GM12892 (cell line): ENCODE measurements at places on chromosomes 2 and 18.

- no peak for DNase-seq
Measured at GRCh38 chr18:30500240-30500945, 542.1 kb downstream of the DSC3 start.

- no peak for DNase-seq
Measured at GRCh38 chr2:133885847-133886246, 317.6 kb upstream of the NCKAP5 start.

DNA sequence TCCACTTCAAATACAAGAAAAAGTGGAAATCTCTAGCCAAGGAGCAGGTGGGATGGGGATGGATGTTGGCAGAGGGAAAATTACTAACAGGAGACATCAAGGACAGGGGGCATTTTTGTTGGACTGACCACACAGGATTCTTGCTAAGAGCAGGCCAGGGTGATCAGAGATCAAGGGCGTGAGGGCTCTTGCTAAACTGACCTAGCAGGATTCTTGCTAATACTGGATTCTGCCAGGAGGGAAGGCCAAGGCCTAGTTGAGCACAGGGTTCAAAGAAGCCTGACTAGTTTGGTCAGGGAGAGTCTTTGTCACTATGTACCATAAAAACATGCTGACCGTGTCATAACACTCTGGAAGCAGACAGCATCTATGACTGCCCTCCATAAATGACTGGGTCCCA, 442.7 kb downstream of the PID1 start:
- no peak for DNase-seq

GRCh38 chr18:57576316-57576715, 10.2 kb downstream of the FECH start:
- DNase-seq = no peak

DNA sequence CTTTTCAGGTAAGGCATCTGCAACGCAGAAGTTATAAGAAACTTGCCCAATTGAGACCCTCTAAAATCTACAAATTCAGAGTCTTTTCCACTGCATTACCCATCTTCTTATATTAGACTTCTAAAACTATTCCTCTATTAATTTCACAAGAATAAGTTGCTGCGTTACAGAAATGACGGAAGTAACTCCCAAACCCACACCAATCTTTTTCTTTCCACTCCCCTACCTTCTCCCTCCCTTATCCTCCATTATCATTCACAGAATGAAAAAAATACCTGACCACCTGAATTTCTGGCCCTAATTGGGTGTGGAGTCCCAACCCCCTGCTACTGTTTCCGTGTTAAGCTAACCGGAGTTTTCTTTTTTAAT, 689 bp downstream of the RPRD1A start:
- no peak for DNase-seq

DNA sequence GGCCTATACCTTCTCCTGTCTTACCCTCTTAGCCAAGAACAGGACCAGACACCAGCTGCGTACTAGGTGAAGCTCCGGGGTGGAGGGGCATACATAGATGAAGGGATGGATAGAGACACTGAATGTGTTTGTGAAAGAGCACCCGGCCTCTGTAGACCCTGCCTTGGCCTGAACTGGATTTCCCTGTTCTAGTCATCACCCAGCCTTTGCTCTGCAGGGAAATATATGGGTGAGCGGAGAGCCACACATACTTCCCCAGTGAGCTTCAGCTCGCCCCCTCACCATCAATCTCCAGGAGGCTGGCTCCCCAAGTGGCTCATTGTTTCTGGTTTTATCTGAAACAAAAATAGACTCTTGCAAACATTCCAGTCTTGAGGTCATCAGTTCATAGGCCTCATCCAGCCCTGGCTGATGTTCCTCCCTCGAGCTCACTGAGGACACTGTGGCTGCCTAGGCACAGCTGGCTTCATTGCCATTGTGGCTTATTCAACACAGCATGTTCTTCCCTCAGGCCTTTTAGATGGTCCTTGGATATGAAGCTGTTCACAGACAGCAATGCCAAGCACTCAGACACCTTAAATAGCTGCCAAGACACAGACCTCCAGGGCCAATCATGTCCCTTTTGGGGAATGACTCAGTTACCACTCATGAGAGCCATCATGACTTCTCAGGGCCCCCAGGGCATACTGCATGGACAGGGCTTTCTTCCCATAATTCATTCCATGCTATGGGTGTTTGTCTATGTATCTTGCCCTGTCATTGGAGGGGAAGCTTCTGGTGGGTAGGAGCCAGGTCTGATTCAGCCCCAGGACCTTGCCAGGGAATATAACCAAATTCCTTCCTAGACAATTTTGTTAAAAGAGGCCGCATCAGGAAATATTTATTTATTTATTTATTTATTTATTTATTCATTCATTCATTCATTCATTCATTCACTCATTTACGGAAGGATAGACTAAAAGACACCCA, 82.4 kb downstream of the TTC32 start:
- no peak for DNase-seq

DNA sequence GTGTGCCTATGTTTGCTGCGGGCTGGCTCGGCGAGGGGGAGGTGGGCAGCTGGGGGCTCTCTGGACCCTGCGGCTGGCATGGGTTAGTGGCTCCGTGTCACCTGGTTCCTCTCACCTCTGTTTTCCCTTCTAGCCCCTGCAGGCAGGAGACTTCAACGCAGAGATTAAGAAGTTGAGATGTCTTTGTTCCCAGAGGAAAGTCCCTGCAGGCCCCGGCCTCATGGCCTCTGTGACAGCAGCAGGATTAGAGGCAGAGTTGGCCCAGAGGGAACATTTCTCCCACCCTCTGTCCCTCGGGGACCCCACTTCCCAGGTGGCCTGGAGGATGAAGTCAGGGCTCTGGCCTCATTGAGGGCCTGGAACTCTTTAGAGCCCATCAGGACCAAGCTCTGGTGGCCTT, 56.5 kb downstream of the HPCAL1 start:
- DNase-seq = no peak

DNA sequence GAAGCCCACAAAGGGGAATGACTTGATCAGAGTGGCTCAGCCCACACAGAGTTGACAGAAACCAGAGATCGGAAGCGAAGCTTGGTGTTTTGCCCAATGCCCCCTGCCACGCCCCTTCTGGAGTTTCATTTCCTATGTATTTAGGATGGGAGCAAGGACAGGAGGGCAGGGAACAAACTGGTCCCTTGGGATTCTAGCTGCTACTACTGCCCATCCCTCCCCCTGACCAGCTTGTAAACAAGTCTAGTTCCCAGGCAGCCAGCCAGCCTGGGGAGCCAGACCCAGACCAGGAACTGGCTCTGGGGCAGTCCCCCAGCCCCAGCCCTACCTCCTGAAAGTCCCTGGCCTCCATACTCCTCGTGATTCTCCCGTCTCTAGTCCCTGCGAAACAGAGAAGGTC, 8.3 kb downstream of the WNT6 start:
- no peak for DNase-seq

- no peak for DNase-seq
Measured at GRCh38 chr2:69490486-69490885, 53.3 kb upstream of the NFU1 start.

- DNase-seq = no peak
Measured at GRCh38 chr2:140376686-140377085, 1596.5 kb upstream of the NXPH2 start.

GRCh38 chr18:45821711-45822110, 3.8 kb upstream of the SIGLEC15 start:
- no peak for DNase-seq

DNA sequence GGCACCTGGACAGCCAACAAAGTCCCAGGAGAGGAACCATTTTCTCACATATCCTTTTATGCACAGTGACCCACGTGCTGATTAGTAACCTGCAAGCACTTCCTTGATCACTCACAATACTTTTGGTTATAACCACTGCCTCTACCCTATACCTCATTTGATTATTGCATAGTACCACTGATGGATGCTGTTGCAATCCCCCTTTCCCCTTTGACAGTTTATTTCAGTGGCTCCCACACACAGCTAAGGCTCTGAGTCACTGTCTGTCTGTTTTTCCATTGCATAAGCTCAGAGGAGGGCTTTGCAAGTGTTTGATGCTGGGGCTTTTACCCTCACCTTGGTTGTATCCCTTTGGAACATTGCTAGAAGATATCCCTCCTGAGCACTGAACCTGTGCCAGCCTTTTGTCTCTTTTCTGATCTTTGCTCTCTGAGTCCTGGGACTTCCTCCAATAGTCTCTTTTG, 101.7 kb upstream of the RBBP8 start:
- no peak for DNase-seq

DNA sequence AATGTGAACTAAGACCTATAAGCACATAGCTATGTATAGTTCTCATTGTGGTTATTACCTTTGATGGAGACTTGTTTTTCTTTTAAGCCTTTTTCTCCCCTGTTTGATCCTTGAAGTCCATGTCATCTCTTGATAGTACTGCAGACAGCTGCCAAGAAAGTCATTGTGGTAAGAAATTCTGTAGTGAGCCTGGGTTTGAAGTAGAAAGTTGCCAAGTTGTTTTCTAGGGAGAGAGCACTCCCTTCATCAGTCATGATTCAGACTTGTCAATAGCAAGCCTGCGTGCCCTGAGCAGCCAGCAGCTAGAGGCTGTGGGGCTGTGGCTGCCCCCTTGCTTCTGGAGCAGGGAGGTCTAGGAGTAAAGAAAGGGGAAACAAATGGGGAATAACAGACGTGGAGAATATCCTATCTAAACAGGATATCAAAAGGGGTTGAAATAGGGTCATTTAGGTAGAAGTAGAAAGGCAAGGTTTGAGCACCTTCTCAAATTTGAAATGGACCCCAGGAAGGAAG, 8.4 kb downstream of the SP5 start:
- no peak for DNase-seq

DNA sequence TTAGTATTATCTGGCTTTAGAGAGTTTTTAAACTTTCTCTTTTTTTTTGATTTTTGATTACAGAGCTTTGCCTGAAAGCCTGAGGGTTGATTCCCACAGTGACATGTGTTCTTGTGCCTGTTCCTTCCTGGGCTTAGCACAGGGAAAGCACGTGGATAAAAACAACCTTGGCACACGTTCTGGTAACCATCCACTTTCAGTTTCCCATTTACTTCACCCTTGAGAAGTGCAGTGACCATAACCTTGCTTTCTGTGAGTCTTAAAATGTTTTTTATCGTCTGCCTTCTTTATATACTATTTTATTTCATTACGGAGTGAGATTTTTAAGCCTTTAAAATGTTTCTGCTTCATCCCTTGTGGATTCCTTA, 11.5 kb downstream of the CD226 start:
- DNase-seq = no peak

GRCh38 chr2:12313445-12314126, 403.1 kb upstream of the TRIB2 start:
- DNase-seq = no peak

- no peak for DNase-seq
Measured at GRCh38 chr2:101463911-101464641, 10.8 kb downstream of the RFX8 start.
